ENCODE measurements at places on chromosomes 11 and 22.

DNA sequence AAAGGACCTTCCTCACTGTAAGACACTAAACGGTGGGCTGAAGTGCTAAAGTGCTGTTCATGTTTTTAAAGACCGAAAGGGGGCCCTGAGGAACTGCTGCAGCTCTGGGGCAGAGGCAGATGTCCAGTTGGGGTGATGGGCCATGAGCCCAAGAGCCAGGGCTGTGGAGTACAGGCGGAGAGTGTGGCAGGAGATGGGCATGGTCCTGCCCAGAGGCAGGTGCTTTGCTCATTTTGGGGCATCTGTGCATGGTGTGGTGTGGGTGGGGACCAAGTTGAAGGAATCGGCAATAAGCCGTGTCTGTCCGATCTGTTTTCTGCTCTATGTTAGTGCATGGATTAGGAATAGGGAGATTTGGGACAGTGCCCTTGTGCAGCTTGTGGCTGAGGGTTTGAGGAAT, 258.3 kb downstream of the NTM start:
- no peak for DNase-seq

DNA sequence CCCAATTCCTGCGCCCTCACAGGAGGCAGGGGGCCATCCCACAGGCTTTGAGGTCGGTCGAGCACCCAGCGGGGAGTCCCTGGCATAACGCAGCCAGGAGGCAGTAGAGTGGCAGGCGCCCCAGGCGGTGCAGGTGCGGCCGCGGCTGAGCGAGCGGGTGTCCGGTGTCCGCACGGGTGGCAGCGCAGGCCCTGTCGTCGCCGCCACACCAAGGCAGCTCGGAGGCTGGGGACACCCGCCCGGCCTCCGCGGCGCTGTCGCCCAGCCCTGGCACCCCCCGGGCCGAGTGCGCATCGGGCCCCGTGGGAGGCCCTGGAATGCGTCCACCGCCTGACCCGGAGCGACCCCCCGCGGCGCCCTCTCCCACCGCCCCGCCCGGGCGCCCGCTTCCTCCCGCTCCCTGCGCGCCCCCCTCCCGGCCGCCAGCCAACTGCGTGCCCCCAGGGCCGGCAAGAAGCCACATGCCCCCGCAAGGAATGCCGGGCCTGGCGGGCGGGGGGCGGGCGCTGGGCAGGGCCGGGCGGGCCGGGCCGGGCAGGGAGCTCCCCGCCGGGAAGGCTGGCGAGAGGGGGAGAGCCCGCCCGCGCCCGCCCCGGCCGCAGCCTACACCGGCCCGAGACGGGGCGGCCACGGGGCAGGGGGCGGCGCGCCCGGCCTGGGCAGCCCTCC, 33.9 kb downstream of the PRDM11 start:
- DNase-seq = no peak

DNA sequence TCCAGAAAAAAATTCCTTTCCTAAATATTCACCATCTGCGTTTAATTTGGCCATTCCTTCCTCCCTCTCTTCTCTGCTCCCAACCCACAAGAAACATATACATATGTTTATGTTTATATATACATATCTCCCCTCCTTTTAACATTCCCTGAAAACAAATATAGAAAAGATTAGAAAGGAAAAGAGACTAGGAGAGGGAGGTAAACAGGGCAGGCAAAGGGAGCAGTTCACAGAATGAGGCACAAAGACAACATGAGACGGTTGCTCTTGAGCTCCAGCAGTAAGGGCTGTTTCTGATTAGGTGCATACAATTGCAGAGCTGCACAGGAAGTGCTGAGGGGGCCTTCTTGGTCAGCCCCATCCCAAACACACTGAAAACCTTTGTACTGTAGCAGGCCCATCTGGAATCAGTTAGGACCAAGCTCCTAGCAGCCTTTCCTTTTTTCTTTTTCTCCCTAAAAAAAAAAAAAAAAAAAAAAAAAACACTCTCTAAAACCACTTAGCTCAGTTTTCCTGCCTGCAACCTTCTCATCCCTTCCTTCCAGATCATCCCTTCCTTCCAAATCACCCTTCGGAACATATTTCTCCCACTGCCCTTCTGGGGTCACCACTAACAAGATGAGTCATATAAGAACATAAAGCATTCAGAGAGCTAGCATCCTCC, 57.0 kb downstream of the RBFOX2 start:
- DNase-seq = no peak

GRCh38 chr22:35344956-35345690, 35.8 kb upstream of the HMOX1 start:
- DNase-seq = no peak

DNA sequence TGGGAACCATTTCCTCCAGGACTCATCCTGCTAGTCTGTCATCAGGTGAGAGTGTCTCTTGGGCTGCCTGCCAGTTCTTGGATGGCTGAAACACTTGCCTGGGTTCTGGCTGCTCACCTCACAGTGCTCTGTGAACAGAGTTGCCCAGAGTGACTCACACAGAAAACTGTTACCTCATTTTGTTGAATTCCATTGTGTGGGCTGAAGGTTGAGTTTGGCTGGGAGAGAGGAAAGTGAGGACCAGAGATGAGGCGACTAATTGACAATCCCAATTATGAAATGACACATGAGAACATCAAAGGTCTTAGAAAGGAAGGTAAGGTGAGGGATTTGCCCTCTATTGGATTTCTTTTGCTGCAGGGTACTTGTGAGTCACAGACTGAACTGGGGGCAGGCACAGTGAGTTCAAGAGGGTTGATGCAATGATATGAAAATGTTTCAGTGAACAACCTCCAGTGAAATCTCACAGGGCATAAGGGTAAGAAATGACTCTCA, 20.2 kb upstream of the CALCB start:
- DNase-seq = no peak

GRCh38 chr11:2775083-2775625, 75.4 kb upstream of the KCNQ1OT1 start:
- no peak for DNase-seq

DNA sequence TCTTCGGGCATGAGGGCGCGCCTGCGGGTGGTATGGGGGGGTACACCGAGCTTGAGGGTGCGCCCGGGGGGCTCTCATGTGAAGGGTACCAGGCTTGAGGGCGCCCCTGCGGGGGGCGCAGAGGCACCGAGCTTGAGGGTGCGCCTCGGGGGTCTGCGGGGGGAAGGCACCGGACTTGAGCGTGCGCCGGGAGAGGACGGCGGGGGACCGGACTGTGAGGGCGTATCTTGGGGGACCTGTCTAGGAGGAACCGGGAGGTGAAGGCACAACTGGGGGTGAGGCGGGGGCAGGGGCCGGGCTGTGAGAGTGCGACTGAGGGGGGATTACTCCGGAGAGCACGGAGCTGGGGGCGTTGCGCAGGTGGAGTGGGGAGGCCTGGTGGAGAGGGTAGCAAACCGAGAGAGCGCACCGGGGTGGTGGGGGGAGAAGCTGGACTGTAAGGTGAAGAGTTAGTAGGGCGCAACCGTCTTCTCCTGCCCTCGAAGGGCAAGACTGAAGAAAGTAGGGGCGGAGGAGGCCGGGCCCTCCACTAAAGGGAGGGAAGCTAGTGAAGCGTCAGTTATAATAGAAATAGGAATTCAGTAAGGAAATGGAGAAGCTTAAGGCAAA, 1.1 kb upstream of the DDX6 start:
- peak; percentile 27 for DNase-seq

DNA sequence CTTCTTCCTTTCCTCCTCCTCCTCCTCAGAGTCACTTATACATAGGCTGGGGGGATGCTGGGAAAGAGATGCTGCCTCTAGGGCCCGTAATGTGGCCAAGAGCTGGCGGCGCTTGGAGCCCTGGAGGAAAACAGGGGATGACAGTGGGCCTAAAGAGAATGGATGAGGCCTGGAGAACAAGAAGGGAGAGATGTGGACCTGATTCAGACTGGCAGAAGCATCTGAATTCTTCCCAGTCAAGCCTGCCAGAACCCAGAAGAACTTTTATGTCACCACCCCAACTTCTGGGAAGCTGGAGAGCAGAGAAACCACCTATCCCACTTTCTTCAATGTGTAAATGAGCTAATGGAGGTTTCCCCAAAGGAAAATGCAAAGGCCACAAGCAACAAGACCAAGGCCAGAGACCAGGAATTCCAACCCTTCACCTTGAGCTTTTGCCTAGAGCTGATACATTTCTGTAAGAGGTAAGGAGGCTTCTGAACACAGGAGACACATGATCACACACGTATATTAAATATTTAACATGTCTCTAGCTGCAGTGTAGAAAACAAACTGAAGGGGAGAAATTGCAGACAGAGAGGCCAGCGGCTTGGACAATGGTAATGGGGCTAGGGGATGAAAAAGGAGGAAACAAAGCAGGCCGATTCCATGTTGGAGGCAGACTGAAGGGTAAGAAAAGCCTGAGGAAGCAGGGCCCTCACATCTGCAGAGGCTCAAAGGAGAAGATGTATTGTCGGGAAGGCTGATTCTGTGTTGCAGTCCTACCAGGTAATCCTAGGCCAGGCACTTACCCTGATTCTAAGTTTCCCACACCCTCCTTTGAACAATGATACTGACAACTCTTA, 1.1 kb downstream of the RRP8 start:
- DNase-seq = no peak

DNA sequence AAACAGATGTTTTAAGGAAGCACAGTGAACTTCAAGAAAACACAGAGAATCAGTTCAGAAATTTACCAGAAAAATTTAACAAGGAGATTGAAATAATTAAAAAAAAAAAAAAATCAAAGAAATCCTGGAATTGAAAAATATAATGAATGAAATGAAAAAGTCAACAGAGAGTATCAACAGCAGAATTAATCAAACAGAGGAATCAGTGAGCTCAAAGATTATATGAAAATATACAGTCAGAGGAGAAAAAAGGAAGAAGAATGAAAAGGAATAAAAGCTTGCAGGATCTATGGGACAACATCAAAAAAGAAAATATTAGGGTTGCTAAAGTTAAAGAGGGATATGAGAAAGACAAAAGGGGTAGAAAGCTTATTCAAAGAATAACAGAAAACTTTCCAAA, 82.3 kb downstream of the XRRA1 start:
- DNase-seq = no peak

DNA sequence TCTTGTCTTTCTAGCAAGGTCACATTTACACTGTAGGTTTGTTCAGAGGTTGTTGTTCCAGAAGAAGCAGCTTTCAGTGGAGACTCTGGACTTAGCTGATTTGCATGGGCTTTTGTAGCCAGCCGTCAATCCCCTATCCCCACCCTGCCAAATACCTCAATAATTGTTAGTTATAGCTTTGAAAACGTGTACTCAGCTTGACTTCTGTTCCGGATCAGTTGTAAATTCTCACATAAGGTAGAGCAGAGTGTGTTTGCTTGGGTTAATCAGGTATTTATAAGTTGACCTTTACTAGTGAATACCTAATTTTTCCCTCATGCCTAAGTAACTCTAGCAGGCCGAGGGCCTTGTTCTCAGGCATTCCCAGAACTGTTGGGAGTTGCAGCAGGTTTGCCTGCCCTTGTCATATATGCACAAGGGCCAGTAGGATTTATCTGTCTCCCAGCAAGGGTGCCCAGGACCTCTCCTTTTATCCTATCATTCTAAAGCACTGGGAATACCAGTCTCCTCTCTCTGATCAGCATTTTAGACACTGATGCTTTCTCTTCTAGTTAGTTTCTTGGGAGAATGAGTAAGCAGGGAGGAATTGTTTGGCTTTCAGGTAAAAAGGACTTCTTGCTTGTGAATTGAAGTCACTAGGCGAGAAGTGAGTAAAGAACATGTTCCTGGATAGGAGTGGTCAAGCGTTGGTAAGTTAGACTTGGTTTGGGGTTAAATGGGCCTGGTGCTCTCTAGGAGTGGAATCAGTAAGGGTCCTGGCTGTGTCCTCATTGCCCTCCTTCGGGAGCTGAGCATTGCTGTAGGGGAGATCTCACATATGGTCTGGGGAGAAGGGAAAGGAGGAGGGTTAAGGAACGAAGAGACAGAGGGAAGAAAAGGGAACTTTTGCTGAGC, 22.1 kb downstream of the STIM1 start:
- no peak for DNase-seq

- DNase-seq = no peak
These were observed 5.8 kb downstream of the POLDIP3 start for GRCh38 chr22:42608823-42609361.

DNA sequence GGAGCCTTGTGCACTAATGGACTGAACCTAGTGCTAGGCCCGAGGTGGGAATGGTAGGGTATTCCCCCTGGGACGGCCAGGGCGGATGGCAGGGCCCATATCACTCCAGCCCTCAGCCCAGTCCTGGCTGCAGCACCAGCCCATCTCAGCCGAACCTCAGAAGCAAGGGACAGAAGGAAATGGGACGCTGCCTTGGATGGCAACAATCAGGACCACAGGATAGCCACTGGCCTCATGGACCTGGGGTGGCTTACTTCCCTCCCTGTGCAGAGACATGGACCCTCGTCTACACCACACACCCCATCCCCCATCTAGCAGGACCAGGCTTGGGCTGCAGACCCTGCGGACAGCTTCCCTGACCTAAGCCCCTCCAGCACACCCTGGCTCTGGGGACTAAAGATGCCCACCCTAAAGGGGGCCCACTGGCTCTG, 24.1 kb downstream of the ARVCF start:
- DNase-seq = no peak

DNA sequence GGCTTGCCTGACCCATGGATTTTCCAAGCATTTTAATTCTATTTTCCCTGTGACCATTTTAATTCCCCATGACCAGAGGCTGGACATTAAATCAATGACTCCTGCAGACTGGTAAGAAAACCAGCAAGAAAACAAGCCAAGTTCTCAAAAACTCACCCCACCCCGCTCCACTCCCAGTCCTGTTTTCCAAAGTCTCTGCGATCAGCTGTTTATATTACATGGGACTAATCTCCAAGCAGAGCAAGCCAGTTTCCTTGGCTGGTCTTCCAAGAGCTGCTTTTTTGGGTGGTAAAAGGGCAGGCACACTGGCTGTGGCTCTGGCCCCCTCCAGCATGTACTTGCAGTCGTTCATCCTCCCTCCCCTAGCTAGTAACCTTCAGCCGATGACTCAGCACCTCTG, 97.9 kb downstream of the RRAS2 start:
- no peak for DNase-seq

DNA sequence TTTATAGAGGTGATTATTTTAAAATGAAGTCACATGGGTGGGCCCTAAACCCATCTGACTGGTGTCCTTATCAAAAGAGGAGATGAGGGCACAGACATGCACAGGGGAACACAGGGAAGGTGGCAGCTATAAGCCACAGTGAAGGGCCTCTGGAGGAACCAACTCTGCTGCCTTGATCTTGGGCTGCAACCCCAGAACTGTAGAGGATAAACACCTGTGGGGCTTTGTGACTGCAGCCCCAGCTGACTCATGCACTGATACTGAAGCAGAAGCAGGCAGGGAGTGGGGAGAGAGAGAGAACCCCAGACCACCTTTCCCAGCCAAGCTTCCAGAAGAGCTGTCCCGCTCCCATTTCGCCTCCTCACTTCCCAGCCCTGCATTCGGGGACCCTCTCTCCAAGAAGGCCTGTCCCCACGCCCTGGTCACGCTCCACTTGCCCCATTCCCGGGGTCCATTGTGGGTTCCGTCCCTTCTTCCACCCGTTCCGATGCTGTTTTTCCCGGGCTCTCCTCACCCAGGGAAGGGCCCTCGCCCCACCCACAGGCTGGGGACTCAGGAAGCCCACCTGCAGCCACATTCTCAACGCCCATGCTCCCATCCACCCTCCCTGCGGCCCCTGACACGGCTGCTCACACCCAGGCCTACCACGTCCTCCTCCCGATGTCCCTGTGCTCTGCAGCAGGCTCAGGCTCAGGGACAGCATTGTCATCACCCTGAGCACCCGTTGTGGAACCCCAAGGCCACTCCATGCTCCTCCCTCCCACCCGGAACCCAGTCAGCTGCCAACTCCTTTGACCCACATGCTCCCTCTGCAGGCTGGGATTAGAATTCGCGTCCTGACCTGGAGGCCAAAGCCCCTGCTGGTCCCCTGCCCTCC, 90.8 kb upstream of the SHANK2 start:
- no peak for DNase-seq

GRCh38 chr11:65489035-65489705, 9.7 kb upstream of the MALAT1 start:
- DNase-seq = no peak

Data from stimulated activated CD4-positive, alpha-beta T cell treated with anti-CD3 and anti-CD28 coated beads, Interleukin-1b, Interleukin-23, amount 100 ng/mL, for 24 hours (primary cell).